Hypothalamus (tissue), 51 donors: ENCODE measurements at places on chromosomes 5 and 9.

GRCh38 chr9:128735373-128735772 is 11.4 kb upstream of the ZDHHC12 start:
- peak; percentile 38 for DNase-seq

DNA sequence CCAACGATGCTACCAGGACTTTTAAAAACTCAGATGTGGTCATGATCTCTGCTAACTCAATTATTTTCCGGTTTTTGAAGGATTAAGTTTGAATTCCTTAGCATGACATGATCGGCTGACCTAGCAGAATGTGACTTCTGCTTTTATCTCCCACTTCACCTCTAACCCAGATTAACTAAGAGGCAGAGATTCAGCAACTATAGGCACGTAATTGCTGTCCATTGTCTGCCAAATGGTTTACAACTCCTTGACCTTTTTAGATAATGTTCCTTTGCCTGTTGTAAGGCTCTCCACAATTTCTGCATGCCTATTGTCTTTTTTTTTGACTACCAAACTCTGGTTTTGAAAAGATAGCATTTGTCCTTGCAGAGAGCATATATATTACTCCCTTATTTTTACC is 268.2 kb downstream of the BRINP1 start:
- DNase-seq: no peak

DNA sequence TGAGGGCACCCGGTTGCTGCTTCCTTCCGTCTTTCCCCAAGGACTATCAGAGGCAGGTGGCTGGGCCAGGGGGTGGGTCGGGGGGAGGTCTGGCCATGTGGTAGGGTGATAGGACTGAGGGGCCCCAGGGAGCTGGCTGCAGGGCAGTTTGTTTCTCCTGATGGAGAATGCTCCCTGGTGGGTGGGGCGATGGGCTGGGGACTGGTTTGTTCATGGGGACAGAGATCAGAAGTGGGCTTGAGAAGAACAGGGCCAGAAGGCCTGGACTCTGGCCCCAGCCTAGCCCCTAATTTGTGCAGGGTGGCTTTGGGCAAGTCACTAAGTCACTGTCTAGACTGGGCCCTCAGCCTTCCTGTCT is 117.4 kb downstream of the RGS3 start:
- no peak for DNase-seq

DNA sequence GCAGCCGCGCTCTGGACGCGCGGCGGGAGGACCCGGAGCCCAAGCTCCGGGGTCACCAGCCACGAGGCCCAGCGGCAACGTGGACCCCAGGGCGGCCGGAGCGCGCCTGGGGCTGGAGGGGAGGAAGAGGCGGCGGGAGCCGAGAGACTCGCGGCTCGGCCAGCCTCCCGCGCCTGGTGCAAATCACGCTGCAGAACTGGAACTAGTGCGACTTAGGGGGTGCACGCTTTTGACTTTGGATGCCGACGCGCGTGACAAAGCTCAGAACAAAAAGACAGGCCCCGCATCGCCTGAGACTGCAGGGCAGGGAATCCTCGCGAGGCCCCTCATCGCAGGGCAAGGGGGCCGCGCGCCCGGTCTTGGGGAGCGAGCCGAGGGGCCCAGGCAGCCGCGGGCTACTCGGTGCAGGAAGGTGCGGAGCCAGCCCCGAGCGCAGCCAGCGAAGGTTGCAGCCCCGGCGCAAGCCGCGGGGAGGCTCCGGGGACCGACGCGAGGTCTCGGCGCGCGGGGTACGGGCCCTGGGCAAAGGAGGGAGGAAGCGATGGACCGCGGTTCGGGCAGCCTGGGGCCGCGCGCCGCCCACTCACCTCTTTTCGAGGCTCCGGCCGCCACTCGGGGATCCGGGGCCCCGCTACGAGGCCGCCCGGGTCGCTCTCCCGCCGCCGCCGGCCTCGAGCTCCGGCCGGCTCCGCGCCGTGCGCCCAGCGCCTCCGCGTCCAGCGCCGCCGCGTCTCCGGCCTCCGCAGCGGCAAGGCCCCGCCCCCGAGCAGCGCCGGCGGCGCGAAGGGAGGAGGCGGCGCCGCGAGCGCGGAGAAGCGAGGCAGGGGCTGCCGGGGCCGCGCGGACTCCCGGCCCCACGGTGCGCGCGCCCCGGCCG is at the start of gene GOLM1:
Gene GOLM1, minus strand, starts transcription at position 735 of the 877 bp plus-strand sequence. CDS start 20,238 bp downstream, outside the sequence.
- peak; percentile 64 for DNase-seq

DNA sequence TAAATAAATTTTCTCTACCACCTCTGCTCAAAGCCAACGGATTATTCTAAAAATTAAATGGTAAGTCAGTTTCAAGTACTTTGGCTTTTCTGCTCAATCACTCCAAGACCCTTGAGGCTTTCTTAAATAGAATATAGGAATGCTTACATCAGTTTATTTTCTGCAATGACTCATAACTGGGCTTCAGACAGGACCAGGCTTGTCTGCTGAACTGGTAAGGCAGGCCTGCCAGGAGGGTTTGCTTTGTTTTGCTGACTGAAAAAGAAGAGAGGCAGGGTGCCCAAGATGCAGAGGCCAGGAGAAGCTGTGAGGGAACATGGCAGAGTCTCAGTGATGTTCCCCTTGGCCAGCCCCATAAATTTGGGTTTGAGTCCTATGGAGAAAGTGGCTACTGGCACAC is 60.3 kb upstream of the EPB41L4A start:
- no peak for DNase-seq

DNA sequence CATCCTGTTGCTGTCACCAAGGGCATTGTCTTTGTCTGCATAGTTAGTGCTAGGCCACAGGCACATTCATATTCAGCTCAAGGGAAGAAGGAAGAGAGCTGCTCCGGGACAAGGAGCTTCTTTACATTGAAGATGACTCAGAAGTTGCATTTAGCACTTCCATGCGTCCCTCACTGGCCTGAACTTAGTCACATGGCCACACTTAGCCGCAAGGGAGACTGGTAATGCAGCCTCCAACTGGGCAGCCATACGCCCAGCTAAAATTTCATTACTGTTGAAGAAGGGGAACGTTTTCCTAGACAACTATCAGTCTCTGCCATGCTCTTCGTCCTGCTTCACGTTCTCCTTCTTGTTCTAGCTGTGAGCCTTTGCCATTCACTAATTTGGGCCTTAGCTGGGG is 20.0 kb downstream of the ACTL7B start:
- DNase-seq: no peak

GRCh38 chr5:78760770-78761169 is 112.2 kb upstream of the LHFPL2 start:
- no peak for DNase-seq

GRCh38 chr9:127943731-127944144 is 6.1 kb upstream of the DPM2 start:
- DNase-seq: peak; percentile 76

GRCh38 chr5:95840956-95841705 is 18.6 kb upstream of the GLRX start:
- no peak for DNase-seq

GRCh38 chr5:156197042-156197635 is 129.8 kb upstream of the SGCD start:
- DNase-seq: no peak

DNA sequence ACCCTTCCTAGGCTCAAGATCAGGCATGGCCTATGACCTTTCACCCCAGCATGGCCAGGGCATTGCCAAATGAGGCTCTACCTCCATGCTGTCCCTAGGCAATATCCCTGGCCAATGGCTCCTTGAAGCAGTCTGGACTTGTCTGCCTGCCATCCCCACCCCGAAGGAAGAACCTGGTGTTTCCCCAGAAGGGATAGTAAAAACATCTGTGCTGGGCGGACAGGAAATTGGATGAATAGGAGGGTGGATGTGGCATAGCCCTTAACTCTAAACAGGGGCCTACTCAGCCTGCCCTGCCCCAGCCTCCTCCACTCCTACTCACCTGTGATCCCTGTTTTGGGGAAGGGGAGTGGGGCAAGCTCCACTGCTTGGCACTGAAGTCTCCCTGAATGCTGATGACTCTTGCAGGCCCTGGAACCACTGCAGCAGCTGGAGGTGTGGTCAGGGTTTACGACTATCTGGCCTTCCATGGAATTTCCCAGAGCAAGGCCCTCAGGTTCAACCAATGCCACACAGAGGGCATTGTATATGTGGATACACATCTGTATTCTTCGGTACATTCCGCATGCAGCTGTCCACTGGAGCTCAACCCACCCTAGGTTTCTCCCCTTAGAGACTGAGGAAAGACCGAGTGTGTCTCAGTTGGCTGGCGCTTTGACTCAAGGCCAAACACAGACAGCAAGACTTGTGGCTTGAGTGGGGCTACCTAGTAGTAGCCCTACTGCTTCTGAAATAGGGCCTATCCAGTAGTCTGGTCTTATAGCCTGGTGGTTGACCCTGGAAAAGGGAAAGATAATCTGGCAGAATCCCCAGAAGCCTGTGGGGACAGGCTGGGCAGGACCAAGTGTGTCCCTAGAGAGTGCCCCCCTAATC is 6.4 kb upstream of the P4HA2 start:
- DNase-seq: no peak

- no peak for DNase-seq
These were observed 102.2 kb downstream of the MEF2C start for GRCh38 chr5:88780736-88781135.

- peak; percentile 44 for DNase-seq
These were observed 12.5 kb upstream of the EXOSC2 start for GRCh38 chr9:130680836-130681768.

- no peak for DNase-seq
These were observed 128.9 kb upstream of the ERCC6L2 start for GRCh38 chr9:95746408-95747180.

- no peak for DNase-seq
These were observed 41.2 kb downstream of the SPZ1 start for GRCh38 chr5:80360914-80361444.

DNA sequence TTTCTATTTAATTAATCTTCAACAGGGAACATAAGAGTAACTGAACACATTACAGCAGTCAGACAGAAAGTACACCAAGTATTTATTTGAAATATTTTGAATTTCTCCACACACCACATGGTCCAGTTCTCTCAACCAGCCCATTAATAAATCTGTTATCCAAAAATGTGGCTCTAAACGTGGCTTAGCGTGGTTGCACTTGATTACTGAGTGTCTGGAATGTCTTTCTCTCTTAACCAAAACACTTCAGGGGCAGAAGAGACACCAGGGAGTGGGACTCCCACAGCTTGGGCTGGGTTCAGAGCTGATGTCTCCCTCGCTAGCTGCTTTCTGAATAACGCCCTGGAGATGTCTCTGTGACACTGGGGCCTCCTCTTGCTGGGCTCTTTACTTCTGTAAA is 52.6 kb upstream of the FANCC start:
- DNase-seq: no peak

GRCh38 chr5:138011991-138012390 is 20.9 kb downstream of the FAM13B start:
- DNase-seq: no peak

DNA sequence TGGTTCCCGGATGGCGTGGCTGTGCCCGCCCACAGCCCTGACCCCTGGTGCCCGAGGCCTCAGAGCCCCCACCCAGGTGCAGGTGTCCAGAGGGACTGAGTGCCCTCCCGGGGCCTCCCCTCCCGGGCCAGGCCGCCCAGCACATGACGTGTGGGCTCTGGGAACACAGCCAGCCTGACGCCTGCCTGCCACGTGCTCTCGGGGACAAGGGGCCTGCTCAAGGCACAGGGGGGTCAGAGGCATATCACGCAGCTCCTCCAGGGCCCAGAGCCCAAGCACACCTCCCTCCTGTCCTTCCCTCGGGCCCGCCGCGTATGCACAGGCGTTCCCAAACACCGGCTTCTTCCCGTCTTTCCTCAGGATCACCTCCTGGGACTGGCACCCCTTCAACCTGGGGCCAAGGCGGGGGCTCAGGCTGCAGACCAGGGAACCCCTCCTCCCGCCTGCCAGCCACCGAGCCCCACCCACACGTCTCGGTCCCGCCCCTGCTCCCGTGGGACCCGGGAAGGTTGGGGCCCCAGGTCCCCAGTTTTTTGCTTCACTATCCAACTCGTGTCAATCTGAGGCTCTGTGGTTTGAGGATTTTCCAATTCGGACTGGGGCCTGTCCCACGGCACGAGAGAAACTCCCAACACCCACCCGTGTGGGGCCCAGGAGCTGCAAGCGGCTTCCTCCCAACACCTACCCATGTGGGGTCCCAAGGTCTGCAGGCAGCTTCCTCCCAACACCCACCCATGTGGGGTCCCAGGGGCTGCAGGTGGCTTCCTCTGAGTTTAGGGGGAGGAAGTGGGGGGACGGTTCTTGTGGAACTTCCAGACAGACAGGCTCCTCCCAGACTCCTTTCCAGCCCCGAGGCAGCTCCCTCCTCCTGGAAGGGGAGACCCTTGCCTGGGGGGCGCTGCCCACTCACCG is 1.5 kb downstream of the LCN10 start:
- peak; percentile 15 for DNase-seq

DNA sequence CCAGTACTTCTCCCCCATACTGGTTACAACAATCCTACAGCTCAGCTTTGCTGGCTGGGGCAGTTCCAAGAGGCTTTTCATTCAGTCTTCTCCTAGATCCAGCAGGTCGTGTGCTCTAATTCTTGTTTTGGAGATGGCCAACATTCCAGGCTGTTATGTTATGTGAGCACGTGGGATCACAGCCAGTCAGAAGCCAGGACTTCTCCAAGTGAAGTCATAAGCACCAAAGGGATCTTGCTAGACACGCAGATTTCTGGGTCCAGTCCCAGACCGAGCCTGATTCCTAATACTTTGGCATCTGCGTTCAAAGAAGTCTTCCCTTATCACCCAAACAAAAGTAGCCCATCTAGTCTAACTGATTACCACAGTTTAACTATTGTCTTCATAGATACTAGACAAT is 1.4 kb upstream of the LARP1 start:
- DNase-seq: no peak

GRCh38 chr9:7607421-7607820 is 192.2 kb downstream of the DMAC1 start:
- no peak for DNase-seq

DNA sequence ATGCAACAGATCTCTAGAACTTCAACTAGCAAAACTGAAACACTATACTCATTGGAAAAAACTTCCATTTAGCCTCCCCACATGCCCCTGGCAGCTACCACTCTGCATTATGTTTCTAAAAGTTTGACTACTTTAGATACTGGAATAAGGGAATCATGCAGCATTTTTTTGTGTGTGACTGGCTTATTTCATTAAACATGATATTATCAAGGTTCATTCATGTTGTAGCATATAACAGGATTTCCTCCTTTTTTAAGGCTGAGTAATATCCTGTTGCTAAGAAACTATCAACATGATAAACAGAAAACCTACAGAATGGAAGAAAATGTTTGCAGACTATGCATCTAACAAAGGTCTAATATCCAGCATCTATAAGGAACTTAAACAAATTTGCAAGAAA is 597.9 kb downstream of the DMRTA1 start:
- no peak for DNase-seq

GRCh38 chr9:94498801-94499453 is 56.0 kb upstream of the PCAT7 start:
- DNase-seq: no peak
